Caudate nucleus (tissue), 63 donors: ENCODE measurements at places on chromosomes 3 and 15.

- DNase-seq = no peak
Measured at GRCh38 chr3:157195965-157196364, 36.0 kb upstream of the CCNL1 start.

DNA sequence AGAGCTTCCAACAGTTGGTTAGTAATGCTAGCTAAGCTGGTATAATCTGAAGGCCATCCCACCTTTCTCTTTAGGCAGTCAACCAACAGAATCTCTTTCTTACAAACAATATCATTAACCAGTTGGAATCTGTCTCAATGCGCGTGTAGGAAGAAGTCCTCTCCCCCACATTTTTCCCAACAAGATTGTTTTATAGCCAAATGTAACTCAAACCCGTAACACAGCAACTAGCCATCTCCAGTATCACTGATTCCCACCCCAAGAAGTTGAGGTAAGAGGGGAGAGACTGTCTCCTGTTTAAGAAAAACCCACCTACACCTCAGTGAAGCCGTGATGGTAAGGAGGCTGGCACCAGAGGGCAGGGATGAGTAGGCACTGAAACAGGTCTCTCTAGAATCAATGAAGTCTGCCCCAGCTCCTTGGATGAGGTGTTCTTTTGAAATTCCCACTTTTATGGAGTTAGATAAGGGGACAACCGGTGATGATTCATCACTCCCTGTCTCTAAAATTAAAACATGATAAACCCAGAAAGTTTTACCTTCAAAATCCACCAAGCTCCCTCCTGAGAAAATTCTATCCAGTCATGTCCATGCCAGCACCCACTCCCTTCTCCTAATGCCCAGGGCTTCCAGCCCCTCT lies 30.9 kb downstream of the CDC25A start:
- no peak for DNase-seq

GRCh38 chr3:109882144-109882543 lies 544.8 kb upstream of the DPPA4 start:
- no peak for DNase-seq

DNA sequence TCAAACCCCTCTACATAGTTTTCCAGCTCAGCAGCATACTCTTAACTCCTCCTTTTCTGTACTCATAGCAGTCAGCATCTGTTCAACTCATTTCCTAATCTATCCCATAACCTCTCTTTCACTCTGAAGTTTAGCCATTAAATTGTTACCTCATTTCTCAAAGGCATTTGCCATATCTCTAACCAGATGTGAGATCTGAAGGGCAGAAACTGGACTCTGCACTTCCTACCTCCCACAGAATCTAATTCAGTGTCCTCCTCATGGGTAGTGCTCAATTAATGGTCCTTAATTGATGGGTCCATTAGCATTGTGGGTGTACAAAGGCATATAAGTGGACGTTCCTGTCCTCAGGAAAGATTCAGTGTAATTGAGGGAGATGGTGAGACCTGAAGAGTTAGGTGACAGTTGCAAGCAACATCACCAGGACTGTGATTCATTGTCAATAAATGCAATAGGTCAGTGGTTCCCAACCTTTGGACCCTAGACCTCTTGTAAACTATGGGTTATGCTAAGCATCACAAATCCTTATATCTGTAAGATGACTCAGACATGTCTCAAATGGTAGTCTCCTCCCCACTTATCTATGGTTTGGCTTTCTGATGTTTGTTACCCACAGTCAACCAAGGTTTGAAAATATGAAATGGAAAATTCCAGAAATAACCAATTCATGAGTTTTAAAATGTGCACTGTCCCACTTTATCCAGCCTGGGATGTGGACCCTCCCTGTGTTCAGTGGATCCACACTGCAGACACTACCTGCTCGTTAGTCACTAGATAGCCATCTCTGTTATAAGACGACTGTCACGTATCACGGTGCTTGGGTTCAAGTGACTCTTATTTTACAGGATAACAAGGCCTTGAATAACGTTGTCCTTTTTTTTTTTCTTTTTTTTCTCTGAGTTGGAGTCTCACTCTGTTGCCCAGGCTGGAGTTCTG lies 25.0 kb upstream of the UACA start:
- DNase-seq = no peak

- no peak for DNase-seq
Measured at GRCh38 chr15:75468913-75469598, 17.6 kb upstream of the SIN3A start.

- no peak for DNase-seq
Measured at GRCh38 chr3:16088496-16088895, 86.0 kb upstream of the GALNT15 start.

- no peak for DNase-seq
Measured at GRCh38 chr3:40588406-40588805, 63.6 kb downstream of the ZNF621 start.

- no peak for DNase-seq
Measured at GRCh38 chr3:17553080-17553479, 189.4 kb downstream of the TBC1D5 start.

GRCh38 chr3:171385086-171385485 lies 75.1 kb downstream of the TNIK start:
- no peak for DNase-seq

GRCh38 chr3:73114711-73115110 lies 53.3 kb downstream of the EBLN2 start:
- DNase-seq = no peak
